ENCODE measurements at places on chromosomes 7 and 10.

- DNase-seq, result no peak
Measured at GRCh38 chr7:52450816-52451215, 584.6 kb upstream of the POM121L12 start.

GRCh38 chr7:11252011-11252607 lies 278.4 kb downstream of the PHF14 start:
- DNase-seq, result no peak

DNA sequence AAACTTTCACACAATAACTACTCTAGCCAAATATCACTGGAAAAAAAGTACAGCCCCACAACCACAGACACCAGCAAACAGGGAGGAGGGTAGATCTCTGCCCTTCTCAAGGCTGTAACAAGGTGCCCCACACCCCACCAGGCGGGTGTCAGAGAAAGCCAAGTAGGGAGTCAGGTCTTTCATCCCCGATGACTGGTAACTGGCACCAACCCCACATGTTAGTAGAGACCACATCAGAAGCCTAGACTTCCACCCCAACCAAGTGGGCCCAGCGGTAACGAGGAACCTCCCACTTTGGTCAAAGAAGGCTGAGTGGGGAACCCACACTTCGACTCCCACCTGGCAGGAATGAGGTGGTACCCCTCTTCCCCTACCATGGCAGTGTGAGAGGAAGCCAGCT lies 16.4 kb upstream of the RUFY2 start:
- no peak for DNase-seq

DNA sequence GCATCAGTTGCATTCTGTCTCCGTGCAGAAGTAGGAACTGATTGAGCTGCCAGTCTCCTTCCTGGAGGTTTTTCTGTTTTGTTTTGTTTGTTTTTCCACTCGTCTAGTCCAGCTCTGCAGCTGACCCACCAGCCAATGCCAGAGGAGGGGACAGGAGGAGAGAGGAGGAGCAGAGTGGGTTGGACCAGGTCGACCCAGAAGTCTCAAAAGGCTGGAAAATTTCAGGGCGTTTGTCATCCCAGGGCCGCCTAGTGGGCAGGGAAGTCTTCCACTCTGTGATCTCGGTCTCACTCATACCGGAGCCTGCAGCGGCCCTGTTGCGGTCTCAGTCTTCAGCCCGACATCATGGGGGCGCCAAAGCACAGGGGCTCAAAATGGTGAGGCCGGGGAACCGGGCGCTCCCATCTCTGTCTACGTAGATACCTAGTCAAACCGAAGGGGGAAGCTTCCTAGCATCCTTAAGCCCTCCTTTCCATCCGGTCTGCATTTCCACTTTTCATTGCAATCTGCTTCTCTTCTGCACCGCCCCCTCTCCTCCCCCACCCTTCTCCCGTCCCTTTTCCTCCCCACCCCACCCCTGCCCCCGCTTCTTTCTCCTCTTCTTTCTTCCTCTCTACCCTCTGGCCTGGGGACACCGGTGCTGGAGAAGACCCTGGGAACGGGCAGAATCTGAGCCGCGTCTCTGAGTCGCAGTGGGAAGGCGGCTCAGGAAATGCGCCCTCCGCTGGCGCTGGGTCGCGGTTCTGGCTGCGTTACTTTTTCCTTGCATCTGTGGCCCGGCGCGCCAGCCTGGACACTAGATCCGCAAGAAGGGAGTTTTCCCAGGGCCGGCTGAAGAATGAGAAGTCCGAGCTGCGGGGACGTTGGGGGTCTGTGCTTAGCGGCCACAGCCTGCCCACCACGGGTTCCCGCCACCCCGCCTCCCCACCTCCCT lies 16.2 kb upstream of the PAX2 start:
- no peak for DNase-seq

Data from ovary (tissue), 10 donors.